CD4-positive, alpha-beta memory T cell (primary cell): ENCODE measurements at places on chromosomes 2 and 18. TPM values are rescaled to one million over a fixed set of nuclear protein-coding genes. Genes with fewer than 3 reads are reported as not detected.

Gene PAX3
- not detected for total RNA-seq

Gene SPP2
- total RNA-seq: not detected

Gene REG1B
- total RNA-seq: not detected

- no peaks in the 10 kb centered on the region for H3K27me3 ChIP-seq
- no peaks in the 10 kb centered on the region for H3K36me3 ChIP-seq
- no peak overlapping the region for H3K27ac ChIP-seq
- no peaks in the 10 kb centered on the region for H3K4me1 ChIP-seq
- H3K4me3 ChIP-seq: no peak overlapping the region
- no peak for DNase-seq
Observed at GRCh38 chr2:240142859-240143258, 2.4 kb upstream of the OTOS start.

GRCh38 chr2:217461674-217462073, 541.1 kb downstream of the TNS1 start:
- DNase-seq: no peak
- no peak overlapping the region for H3K4me3 ChIP-seq
- H3K36me3 ChIP-seq: no peaks in the 10 kb centered on the region
- no peaks in the 10 kb centered on the region for H3K4me1 ChIP-seq
- no peak overlapping the region for H3K27ac ChIP-seq
- no peaks in the 10 kb centered on the region for H3K27me3 ChIP-seq

DNA sequence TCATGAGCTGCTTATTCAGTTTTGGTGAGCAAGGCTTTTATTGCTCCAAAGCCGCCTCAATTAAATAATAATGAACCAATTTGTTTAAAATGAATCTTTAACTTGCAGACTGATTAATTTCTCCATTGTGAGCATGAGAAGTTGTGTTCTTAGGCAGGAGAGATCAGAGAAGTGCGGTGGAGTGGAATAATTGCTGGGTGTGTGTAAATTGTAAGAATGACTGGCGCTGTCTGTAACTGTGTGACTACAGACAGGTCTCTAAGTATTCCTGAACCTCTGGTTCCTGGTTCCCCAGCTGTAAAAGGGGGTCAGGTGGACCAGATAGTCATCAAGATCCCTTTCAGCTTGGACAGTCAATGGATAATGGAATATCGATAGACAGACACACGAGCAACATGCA, 98.0 kb upstream of the EFEMP1 start:
- H3K27me3 ChIP-seq: no peaks in the 10 kb centered on the region
- no peak overlapping the region for H3K4me3 ChIP-seq
- no peaks in the 10 kb centered on the region for H3K4me1 ChIP-seq
- no peak overlapping the region for H3K27ac ChIP-seq
- H3K36me3 ChIP-seq: no peaks in the 10 kb centered on the region

DNA sequence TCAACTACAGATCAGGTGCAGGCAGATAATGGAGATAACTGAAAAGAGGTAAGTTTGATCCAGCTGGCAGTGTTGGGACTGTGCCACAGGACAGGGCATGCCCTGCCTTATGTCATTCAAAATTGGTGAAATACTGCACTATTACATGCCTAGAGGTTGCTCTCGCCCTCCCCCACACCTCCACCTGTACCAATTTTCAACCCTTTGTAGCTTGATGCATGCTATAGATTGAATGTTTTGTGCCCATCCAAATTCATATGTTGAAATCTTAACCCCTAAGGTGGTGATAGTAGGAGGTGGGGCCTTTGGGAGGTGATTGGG, 72.1 kb upstream of the LYPD6B start:
- no peaks in the 10 kb centered on the region for H3K4me1 ChIP-seq
- no peak for DNase-seq
- peaks cover 5% of the 10 kb centered on the region for H3K36me3 ChIP-seq
- no peak overlapping the region for H3K27ac ChIP-seq
- no peaks in the 10 kb centered on the region for H3K27me3 ChIP-seq
- no peak overlapping the region for H3K4me3 ChIP-seq

DNA sequence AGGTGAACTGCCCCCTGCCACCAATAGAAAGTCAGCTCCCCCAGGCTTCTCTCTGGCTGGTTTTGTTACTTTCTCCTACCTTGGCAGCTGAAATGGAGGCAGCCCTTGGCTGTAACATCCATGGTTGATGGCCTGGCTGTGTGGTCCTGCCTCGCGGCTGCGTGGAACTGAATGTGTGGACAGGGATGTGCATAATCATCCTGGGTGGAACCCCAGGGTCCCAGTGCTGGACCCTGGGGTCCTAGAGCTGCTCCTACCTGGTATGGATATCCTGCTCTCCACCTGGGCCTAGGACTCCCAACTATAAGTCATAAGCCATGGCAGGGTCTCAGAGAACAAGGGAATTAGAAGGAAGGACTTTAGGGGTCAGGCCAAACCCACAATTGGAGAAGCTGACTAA, 93.5 kb downstream of the CAPN13 start:
- no peaks in the 10 kb centered on the region for H3K27me3 ChIP-seq
- DNase-seq: no peak
- H3K4me1 ChIP-seq: no peaks in the 10 kb centered on the region
- H3K36me3 ChIP-seq: no peaks in the 10 kb centered on the region
- H3K27ac ChIP-seq: no peak overlapping the region

DNA sequence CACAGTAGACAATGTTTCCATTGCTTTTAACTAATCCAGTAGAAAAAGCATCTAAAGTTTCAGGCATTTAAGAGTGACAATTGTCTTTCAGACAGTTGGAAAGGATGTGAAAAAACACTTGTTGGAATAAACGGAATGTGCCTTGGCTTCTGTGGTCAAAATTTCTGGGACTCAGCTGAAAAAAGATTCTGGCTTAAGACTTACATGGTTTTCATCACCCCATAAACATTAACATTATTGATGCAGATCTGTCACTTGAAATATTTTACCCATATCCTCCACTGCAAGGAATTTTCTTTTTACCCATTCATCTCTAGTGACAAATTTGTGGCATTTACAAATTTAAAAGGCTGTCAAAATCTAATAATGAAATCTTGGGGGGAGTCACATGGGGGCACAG, 166.0 kb downstream of the SRBD1 start:
- H3K4me3 ChIP-seq: no peak overlapping the region
- H3K36me3 ChIP-seq: no peaks in the 10 kb centered on the region
- H3K4me1 ChIP-seq: no peaks in the 10 kb centered on the region
- no peaks in the 10 kb centered on the region for H3K27me3 ChIP-seq
- H3K27ac ChIP-seq: no peak overlapping the region

- H3K27ac ChIP-seq: no peak overlapping the region
- H3K36me3 ChIP-seq: no peaks in the 10 kb centered on the region
- no peak for DNase-seq
- no peak overlapping the region for H3K4me3 ChIP-seq
- H3K4me1 ChIP-seq: peaks cover 29% of the 10 kb centered on the region
- H3K27me3 ChIP-seq: no peaks in the 10 kb centered on the region
Observed at GRCh38 chr2:70641263-70641784, 87.7 kb upstream of the TGFA start.

DNA sequence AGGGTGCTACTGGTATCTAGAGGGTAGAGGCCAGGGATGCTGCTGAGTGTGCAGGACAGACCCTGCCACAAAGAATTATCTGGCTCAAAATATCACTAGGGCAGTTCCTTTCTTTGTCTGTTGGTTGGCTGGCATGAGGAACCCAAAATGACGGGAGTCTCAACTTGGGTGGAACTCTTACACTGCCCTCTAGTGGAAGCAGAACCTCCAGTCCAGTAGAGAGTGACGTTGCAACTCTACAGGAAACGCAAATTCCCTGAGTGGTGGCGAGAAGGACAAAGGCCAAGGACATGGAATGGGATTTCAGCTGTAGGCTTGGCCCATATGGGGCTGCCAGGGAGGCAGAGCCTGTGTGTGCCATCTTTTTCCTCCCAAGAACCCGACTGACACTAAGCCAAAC, 47.1 kb downstream of the COPS8 start:
- DNase-seq: no peak
- no peak overlapping the region for H3K27ac ChIP-seq
- H3K36me3 ChIP-seq: no peaks in the 10 kb centered on the region
- H3K27me3 ChIP-seq: no peaks in the 10 kb centered on the region

- DNase-seq: no peak
- H3K36me3 ChIP-seq: no peaks in the 10 kb centered on the region
- H3K27ac ChIP-seq: no peak overlapping the region
- no peaks in the 10 kb centered on the region for H3K27me3 ChIP-seq
- no peaks in the 10 kb centered on the region for H3K4me1 ChIP-seq
- H3K4me3 ChIP-seq: no peak overlapping the region
Observed at GRCh38 chr2:202750763-202751427, 116.1 kb downstream of the FAM117B start.

Gene CAD
- total RNA-seq: 49.3 TPM

GRCh38 chr2:32246911-32247310, 17.8 kb downstream of the NLRC4 start:
- no peaks in the 10 kb centered on the region for H3K27me3 ChIP-seq
- no peaks in the 10 kb centered on the region for H3K4me1 ChIP-seq
- H3K36me3 ChIP-seq: no peaks in the 10 kb centered on the region

Gene MYL12B
- total RNA-seq: 219 TPM

Gene OSBPL1A
- total RNA-seq: 3.5 TPM

Gene NPC1
- 62.9 TPM for total RNA-seq

DNA sequence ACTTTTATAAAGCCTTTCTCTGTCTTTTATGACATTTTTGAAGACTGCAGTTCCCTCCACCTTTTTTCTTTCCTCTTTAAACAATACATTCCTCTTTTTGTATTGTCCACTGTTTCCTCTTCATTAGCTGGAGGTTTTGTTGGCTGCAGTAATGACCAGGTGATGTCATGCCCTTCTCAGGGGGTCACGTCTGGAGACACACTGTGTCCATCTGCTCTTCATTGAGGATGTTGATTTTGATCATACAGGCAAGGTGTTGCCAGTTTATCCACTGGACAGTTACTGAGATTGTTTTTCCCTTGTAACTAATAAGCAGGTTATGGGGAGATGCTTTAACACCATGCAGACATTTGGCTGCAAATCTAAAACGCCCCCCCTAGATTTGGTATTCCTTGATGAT, 19.8 kb downstream of the ZNF407 start:
- no peak overlapping the region for H3K4me3 ChIP-seq
- H3K27ac ChIP-seq: no peak overlapping the region
- DNase-seq: no peak
- H3K27me3 ChIP-seq: no peaks in the 10 kb centered on the region
- no peaks in the 10 kb centered on the region for H3K36me3 ChIP-seq
- no peaks in the 10 kb centered on the region for H3K4me1 ChIP-seq

Gene COL4A3
- not detected for total RNA-seq

DNA sequence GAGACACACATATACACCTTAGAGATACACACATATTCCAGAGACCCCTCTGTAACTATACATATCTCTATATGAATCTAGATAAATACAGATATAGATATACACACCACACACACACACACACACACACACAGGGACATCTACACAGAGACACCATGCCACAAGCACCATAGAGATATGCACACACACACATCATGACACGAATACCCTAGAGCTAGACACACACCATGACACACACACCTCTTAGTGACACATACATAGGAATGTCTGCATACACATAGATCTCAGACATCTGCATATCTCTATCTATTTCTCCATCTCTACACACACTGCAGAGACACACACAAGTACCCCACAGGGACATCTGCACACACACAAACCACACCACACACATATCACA, 270.0 kb downstream of the CYRIA start:
- DNase-seq: no peak
- H3K4me1 ChIP-seq: no peaks in the 10 kb centered on the region
- H3K36me3 ChIP-seq: no peaks in the 10 kb centered on the region
- no peak overlapping the region for H3K27ac ChIP-seq

GRCh38 chr2:235378944-235379343, 114.9 kb upstream of the AGAP1 start:
- no peak for DNase-seq
- H3K36me3 ChIP-seq: no peaks in the 10 kb centered on the region
- no peak overlapping the region for H3K27ac ChIP-seq
- H3K4me3 ChIP-seq: no peak overlapping the region
- H3K4me1 ChIP-seq: no peaks in the 10 kb centered on the region
- H3K27me3 ChIP-seq: no peaks in the 10 kb centered on the region

DNA sequence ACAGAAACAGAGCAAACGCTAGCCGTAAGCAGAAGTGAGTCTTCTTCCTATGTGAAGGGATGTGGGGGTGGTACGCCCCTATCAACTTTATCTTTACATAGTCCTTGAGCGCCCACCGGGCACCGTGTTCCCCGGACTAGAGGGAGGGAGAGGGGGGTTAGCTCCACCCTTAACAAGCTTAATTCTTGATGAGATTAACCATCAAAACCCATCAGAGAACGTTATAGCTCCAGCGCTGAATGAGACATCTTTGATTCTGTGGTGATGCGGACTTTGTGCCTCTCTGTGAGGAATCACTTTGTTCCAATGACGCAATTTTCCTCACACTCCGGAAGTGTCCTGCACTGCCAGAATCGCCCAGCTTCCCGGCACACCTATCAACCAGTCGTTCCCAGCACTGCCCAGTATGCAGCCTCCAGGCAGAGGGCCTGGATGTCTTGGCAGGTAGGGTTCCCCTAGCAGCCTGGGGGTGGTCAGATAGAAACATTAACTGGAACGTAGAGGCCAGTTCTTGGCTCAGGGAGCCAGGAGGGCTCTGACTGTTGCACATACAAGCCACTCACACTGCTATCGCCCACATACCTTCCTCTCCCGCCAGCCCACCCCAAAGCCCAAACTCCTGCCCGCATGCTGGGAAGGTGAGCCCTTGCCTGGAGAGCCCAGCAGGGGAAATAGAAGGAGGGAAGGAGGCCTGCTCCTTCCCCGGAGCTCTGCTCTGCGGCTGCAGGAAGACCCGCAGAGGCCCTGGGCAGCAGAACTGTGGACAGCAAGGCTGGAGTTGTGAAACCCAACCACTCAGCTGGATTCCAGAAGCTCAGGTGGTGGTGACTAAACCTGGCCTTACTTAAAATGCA, 1.9 kb upstream of the ODC1 start:
- no peak for DNase-seq
- H3K36me3 ChIP-seq: peaks cover under 1% of the 10 kb centered on the region
- peaks cover 40% of the 10 kb centered on the region for H3K4me1 ChIP-seq
- no peaks in the 10 kb centered on the region for H3K27me3 ChIP-seq

Gene MOGAT1
- not detected for total RNA-seq

- no peak overlapping the region for H3K4me3 ChIP-seq
- H3K27me3 ChIP-seq: no peaks in the 10 kb centered on the region
- H3K27ac ChIP-seq: no peak overlapping the region
- no peaks in the 10 kb centered on the region for H3K36me3 ChIP-seq
Observed at GRCh38 chr2:80326214-80326613, 21.7 kb upstream of the LRRTM1 start.

GRCh38 chr18:79982736-79983135, 5.6 kb downstream of the TXNL4A start:
- no peak for DNase-seq
- peaks cover 7% of the 10 kb centered on the region for H3K36me3 ChIP-seq
- H3K4me3 ChIP-seq: no peak overlapping the region
- peaks cover 67% of the 10 kb centered on the region for H3K4me1 ChIP-seq
